Retinal pigment epithelial cell (primary cell): ENCODE measurements at places on chromosomes 4 and X.

DNA sequence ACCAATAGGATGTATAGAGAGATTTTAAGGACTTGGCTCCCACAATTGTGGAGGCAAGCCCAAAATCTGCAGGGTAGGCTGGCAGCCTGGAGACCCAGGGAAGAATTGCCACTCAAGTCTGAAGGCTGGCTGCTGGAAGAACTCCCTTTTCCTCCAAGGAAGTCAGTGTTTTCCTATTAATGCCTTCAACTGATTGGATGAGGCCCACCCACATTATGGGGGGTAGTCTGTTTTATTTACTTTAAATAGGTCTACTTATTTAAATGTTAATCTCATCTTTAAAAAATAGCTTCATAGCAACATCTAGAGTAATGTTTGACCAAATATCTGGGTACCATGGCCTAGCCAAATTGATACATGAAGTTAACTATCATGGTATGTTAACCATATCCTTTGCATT is 18.7 kb downstream of the LSM6 start:
- DNase-seq, result no peak

- DNase-seq, result no peak
Measured at GRCh38 chr4:101967697-101968346, 177.3 kb downstream of the BANK1 start.

DNA sequence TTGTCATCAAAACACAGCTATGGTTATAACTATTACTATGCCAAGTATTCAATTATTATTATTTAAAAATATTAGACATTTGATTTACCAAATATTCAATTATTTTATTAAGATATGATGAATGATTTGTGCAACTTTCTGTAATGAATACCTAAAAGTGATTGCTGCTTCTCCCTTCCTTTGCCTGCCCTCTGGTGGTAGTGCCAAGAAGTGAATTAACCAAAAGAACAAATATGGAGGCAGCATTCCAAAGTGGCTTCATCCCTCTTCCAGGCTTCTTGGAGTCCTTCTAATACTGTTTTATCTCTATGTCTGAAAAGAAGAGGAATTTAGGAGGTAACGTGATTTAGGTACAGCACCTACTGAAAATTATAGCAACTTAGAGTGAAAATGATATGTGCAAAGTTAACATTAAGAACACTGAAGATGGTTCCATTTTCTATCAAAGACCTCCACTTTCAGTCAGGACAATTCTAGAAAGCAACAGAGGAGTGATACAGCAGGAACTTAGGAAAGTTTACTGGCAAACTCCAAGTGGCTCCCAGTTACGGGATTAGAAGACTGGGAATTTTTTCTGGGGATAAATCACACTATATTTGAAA is 43.0 kb downstream of the ENPEP start:
- no peak for DNase-seq

DNA sequence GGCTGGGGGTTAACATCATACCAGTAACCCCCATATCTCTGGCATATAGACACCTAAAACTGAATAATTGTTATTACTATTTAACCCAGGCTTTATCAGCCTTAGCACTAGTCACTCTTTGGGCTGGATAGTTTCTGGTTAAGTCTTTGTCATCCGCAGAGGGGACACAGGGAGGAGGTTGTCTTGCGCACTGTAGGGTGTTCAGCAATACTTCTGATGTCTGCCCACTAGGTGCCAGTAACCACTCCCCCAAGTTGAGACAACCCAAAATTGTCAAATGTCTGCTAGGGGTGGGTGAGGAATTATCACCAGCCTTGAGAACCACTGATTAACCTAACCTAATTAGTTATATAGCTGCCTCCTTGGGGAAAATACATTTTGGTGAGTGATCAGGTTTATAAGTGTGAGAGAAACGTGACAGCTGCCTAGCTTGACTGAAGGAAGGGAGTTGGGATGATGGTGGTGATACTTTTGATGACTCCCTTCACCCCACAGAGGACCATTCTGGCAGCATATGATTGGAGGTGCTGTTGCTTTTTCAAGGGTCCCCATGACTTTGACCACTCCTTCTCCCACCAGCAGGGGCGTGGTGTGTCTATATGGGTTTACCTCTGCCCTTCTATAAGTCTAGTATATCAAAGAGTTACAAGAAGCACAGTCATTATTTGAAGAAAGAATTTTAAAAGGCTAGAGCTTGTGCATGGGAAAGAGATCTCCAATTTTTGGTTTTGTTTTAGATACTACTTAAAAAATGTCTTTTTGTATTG is 140.9 kb downstream of the STIM2 start:
- DNase-seq, result no peak

- DNase-seq, result no peak
Measured at GRCh38 chr4:113773756-113774155, 12.2 kb upstream of the CAMK2D start.

GRCh38 chrX:112834031-112834845 is 6.4 kb downstream of the AMOT start:
- no peak for DNase-seq

DNA sequence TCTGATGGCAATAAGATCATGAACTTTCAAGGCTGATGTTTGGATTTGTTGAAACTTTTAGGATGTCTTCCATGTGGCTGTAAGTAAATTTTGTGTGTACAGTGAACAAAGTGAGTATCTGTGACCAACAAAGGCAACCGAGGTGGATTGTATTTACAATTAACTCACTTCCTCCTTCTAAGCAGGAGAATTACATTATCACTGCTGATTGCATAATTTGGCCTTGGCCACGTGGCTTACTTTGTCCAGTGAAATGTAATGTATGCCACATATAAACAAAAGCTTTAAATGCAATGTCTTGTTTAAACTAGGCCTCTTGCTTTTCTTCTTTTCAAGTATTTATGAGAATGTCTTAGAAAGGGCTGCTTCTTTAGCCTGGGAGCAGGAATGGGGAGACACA is 66.3 kb upstream of the MAD2L1 start:
- DNase-seq, result no peak

DNA sequence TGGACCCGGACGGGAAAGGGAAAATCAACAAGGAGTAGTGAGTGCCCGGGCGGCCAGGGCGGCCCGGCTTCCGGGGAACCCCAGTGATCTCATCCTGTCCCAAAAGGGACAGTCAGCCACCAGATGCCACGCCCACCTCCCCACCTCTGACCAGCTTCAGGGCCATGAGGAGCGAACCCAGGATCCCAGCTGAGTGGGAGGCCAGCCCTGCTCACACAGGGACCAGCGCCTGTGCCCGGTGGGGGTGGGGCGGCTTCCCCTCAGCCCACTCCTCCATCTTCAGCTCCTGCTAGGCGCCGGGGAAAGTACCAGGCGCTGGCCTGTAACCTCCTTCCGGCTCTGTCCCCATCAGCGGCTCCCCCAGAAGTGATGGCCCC is 6.2 kb downstream of the MYL5 start:
- no peak for DNase-seq

GRCh38 chr4:185810746-185811508 is 1.1 kb downstream of the SORBS2 start:
- DNase-seq, result no peak

DNA sequence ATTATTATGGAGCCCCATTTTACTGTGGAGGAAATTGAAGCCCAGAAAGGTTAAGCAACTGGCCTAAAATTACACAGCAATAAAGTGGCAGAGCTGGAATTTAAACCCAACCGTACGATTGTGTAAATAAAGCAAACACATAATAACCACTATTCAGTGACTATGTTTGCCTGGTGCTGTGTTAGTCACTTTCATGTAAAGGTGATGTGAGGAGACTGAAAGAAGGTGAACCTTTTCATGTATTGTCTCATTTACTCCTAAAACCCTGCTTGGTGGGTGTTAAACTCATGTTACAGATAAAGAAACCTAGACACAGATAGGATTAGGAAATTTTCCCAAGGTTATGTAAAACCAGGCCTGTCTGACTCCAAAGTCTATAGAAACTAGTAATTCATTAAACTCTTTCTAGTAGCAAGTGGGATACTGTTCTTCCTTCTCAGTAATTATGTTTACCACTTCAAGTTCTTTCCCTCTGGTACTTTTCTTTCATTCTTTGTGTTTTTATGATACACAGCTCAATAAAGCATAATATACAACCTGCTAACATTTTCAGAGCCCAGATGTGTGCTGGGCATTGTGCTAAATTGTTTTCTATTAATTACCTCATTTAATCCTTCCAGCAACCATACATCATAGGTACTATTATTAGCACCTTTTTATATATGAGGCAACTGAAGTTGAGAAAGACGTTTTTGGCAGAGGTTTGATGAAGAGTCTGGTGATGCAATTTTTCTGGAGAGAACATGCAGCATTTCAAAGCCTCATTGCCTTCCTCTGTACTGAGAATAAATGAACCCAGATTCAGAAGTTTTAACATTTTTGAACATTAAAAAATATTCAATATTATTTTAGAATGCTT is 202.7 kb downstream of the SPRY1 start:
- DNase-seq, result no peak
